ENCODE measurements at places on chromosomes 4 and X. TPM values are rescaled to one million over a fixed set of nuclear protein-coding genes. Genes with fewer than 3 reads are reported as not detected.

DNA sequence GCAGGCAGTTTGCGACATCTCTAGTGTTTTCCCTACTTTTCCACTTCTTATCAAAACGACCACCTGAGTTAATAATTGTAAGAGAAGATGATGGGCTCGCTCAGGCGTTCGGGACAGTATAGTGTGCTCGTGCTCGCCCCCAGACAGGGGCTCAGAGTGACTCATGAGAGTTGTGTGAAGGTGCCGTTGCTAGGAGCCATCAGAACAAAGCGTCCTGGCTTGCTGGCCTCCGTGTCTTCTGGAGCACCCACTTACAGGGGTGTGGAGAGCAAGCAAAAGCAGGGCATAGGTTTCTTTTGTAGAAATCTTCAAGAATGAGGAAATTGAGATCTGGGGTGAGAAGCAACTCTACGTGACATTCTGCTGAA is 73.0 kb upstream of the ADGRG2 start:
- no peak for DNase-seq

- peak; percentile 65 for DNase-seq
These were observed 22.4 kb downstream of the FAT1 start for GRCh38 chr4:186701273-186701672.

DNA sequence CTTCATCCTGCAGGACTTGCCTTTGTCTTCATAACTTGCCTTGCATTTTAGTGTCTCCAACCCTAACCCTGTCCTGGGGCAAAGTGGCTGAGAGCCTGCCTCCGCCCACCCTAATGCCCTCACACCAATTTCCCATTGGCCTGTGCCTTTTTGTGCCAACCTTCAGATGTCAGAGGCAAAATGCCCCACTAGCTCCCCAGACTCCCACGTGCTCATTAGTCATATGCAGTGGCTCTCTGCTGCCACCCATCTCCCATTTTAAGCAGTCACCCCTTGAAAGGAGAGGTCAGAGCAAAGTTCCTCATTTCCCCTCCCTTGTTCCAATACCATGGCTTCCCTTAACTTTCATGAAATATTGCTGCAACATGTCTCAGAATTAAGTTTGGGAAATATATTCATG is 74.8 kb upstream of the PASD1 start:
- no peak for DNase-seq

Gene LNX1
- total RNA-seq: 11.5 TPM

Gene PABPC1L2B
- total RNA-seq: not detected

Gene TIMM17B
- 60.3 TPM for total RNA-seq

Gene GSX2
- not detected for total RNA-seq
